ENCODE measurements at places on chromosomes 16 and 17.

- no peak for DNase-seq
These were observed 2.1 kb downstream of the HSF4 start for GRCh38 chr16:67166598-67167168.

- peak; percentile 42 for DNase-seq
These were observed 17.5 kb downstream of the COG7 start for GRCh38 chr16:23435500-23435899.

- no peak for DNase-seq
These were observed 3.0 kb downstream of the SYNGR3 start for GRCh38 chr16:1992704-1993317.

DNA sequence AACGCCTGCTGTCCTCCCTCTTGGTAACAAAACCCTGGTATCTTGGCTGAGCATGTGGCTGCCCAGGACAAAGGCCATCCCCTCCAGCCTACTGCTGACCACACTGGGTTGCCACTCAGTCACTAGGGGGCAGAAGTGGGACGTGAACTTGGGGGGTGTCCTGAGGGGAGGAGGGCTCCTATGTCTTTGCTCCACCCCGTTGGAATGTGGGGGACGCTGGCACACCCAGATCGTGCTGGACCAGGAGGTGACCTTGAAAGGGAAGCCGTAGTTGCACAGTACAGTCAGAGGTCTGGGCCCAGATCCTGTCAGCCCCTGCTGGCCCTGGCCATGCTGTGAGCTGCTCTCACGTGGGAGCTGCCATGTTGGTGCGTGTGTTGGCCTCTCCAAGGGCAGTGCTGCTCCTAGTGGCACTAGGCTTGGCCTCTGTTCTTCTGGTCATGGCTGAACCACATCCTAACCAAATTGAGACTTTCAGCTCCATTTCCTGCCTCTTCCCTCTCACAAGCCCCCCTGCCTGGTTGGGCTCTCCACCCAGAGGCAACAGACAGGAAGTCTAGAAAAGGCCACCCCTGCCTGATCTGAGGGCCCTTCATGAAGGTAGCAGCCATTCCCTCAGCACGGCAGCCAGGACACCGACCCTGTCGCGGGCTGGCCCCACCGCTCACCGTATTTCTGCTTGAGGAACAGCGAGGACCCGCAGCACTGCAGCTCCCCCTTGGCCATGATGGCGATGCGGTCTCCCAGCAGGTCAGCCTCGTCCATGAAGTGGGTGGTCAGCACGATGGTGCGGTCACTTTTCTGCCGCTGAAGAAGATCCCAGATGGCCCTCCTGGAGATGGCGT lies 29.0 kb upstream of the RNPS1 start:
- no peak for DNase-seq

- DNase-seq, result no peak
These were observed 86.7 kb downstream of the MRC2 start for GRCh38 chr17:62714016-62714777.

DNA sequence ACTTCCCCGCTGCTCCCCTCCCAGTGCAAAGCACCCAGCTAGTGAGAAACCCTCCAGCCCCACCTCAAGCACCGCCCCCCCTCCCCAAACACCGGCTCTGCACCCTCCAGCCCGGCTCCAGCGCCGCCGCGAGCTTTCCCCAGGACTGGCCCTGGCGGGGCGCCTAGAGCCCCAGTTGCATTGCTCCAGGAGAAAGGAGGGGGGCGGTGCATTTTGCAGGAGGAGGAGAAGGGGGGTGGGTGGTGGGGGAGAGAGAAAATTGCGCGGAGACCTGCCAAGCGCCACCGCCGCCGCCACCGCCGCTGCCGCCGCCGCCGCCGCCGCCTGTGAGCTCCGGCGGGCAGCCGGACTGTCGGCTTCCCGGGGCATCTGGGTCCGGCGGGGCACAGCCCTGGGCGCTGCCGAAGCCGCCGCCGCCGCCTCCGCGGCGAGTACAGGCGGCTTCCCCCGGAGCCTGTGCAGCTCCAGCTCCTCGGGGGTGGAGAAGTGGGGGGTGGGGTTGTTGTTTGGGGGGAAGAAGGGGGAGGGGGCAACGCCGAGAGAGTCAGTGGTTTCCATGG lies 333 bp upstream of the NOG start:
- DNase-seq, result peak; percentile 76

DNA sequence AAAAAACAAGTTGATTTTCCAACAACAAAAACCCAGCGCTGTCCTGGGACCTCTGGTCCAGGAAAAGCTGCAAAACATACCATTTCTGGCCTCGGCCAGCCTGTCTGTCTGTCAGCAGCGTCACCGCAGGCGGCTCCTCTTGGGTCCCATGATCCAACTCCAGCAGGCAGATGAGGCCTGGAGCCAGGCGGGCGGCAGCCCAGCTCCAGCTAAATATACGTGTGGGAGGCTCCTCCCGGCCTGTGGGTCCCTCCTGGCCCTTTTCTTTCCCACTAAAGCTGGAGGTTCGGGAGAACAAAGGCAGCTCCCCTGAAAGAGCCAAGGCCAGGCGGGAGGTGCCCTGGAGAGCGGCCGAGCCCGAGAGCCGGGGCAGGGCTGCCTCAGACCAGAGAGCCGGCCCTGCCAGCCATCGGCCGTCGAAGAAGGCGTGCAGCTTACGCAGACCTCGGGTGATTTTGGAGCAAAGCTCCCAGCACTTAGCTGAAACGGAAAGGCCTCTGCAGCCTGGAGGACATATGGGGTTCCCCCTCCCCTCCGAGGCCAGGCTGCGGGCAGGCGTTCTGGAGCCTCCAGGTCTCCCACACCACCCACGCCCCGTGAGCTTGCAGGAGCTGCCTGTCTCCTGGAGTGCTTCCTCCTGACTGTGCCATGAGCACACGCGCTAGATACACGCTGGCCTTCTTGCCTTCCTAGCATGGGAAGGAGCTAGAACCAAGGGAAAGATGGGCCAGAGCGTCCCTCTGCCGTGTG lies 19.9 kb upstream of the JPH3 start:
- DNase-seq, result no peak

GRCh38 chr16:84680165-84680842 lies 19.5 kb upstream of the USP10 start:
- DNase-seq, result no peak

DNA sequence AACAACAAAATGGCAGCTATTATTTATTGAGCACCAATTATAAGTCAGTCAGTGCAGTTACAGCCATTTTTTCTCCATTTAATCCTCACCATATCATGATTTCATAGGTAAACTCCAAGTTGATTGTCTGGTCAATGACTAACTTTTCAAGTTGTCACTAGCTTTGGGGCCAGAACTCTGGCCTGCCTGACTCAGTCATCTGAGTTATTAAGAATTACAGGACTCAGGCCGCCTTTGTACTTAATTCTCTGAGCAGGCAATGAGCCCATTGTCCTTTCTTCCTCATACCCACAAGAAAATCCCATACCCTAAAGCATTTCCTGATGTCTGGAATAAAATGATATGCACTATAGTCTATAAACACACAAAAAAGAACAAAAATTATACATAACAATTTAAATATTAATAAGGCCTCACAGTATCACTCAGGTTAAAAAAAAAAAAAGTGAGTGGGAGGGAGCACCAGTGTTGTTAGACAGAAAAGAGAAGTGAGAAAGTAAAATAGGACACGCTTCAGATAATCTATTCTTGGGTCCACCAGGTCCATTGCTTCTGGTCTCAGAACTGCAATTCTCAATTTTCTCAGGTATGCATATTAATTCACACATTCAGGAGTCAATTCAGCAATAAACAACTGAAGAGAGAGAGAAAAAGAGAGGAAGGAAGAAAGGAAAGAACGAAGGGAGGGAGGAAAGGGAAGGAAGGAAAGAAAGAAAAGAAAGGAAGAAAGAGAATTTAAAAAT lies 70.2 kb downstream of the SPAG9 start:
- DNase-seq, result no peak

Data from SW 1271 (cell line).